ENCODE measurements at places on chromosomes 16 and 17. TPM values are rescaled to one million over a fixed set of nuclear protein-coding genes. Genes with fewer than 3 reads are reported as not detected.
A peak's percentile ranks its signal among the peaks of the same experiment; 100 is the strongest.

KRTAP3-2 gene
- not detected for total RNA-seq

DNA sequence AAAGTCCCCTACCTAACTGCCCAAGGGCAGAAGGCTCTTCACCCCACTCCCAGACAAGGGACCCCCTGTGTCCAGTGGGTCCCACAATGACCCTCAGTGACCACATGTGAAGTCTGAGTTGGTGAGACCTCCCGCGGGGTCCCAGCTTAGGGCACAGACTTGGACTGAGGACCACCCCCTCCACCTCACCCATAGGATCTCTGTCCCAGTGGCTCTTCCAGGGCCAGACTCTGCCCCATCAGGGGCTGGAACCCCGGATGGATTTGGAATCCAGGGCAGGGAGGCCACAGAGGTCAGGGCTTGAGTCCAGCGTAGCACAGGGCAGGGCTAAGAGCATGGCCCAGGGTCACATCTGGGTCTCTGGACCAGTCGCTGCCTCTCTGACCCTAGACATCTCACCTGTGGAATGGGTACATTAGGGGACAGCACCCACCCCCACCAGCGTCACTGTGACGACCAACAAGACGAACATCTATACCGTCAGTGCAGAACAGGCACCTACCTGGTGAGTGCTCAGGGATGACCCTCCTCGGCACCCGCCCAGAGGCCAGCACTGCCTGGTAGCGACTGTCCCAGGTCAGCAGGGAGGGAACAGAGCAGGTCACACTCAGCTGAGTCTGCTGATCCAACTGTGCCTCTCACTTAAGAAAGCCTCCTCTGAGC, 37.7 kb downstream of the TNFRSF13B start:
- DNase-seq, result no peak

DNA sequence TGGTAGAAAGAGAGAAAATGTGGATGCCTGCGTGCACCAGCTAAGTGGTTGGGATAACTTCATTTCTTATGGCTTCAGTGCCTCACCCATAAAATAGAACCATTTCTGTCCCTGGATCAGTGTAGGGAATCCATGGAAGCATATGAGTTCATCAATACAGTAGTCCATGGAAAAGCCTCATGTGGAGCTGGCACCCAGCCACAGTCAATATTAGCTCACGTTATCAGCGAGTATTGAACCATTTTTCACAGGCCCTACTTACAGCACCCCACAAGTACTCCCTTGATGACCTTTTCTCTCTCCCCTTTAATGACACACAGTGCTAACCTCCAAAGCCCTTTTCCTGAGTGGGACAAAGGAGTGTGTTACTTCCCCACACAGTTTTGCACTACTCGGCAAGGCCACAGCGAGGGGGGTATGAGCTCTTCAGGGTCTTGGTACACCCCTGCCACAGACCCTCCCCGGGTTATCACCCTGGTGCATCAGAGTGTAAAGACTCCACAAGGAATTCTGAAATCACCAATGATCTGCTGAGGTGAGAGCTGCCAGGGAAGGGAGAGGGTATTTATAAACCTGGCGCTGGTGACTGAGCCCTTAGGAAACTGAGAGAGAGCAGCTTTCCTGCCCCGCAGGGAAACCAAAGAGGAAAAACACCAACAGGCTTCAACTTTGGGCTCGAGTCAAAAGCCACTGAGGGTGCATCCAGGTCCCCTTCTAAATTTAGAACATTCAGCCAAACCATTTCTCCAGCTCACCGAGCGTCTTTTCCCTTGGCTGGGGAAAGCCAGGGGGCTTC, 36.9 kb downstream of the DYNLRB2 start:
- no peak for DNase-seq

- DNase-seq, result no peak
These were observed 20.0 kb upstream of the FOXJ1 start for GRCh38 chr17:76160896-76161528.

DNA sequence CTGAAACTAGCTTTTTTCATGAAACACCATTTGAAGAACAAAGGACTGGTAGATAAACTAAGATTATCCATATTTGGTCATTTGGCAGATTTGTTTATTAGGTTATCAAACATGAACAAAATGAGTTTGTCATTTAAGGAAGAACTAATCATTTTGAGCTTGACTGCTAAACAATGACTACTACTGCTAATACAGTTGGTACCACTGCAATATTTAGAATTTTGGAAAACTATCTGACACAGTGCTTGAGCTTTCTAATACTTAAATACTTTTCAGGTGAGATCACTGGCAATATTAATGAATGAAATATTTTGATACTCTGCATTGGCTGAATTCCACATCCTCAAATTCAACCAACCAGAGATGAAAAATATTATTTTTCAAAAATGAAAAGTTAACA, 47.2 kb downstream of the MED13 start:
- DNase-seq, result peak; percentile 17

GRCh38 chr16:154217-155030, 2.0 kb downstream of the HBZ start:
- DNase-seq, result no peak

- DNase-seq, result no peak
These were observed 10.2 kb downstream of the NDE1 start for GRCh38 chr16:15660203-15660601.

- no peak for DNase-seq
These were observed 128.4 kb downstream of the ENGASE start for GRCh38 chr17:79203016-79203415.

DNA sequence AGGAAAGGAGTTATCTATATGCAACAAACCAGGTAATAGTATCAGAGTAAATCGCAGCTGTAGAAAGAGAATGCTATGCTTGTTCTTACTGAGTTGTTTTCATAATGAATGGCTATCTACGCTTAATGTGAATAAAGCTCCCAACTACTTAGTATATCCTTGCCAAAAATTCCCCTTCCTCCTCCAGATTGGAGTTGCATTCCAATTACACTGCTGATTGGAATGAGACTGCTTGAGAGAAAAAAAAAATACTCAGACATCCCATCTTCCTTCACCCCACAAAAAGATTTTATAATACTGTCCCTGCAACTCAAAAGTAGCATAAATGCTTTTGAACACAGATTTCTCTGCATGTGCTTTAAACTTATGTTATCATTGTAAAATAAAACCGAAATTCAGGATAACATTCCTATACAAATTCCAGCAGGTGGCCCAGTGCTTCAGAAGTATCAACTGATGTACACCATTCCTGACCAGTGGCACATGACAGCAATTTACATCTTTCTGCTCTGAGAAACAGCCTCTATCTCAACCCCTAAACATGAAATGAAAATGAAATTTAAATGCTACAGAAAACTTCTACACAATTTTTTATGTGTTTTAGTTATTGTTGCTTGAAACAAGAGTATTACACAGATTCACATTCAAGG, 47.0 kb downstream of the SMURF2 start:
- peak; percentile 79 for DNase-seq

DNA sequence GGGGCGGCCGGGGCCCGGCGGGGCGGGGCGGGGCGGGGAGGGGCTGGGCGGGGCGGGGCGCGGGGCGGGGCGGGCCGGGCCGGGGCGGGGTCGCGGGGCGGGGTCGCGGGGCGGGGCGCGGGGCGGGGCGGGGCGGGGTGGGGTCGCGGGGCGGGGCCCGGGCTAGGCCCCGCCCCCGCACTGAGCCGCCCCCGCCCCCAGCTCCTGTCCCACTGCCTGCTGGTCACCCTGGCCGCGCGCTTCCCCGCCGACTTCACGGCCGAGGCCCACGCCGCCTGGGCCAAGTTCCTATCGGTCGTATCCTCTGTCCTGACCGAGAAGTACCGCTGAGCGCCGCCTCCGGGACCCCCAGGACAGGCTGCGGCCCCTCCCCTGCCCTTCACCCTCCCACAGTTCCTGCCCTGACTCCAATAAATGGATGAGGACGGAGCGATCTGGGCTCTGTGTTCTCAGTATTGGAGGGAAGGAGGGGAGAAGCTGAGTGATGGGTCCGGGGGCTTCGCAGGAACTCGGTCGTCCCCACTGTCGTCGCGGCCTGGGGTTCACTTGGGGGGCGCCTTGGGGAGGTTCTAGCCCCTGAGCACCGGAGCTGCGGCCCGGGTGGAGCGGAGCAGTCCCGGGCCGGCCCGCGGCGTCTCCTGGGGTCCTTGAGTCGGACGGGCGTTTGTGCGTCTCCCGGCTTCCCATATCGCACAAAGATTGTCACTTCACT, 795 bp upstream of the HBM start:
- DNase-seq, result no peak

- no peak for DNase-seq
These were observed 129.2 kb downstream of the CPPED1 start for GRCh38 chr16:12674524-12674923.

PRR14 gene
- total RNA-seq, result 8.8 TPM

FOXF1 gene
- 1.6 TPM for total RNA-seq

DNA sequence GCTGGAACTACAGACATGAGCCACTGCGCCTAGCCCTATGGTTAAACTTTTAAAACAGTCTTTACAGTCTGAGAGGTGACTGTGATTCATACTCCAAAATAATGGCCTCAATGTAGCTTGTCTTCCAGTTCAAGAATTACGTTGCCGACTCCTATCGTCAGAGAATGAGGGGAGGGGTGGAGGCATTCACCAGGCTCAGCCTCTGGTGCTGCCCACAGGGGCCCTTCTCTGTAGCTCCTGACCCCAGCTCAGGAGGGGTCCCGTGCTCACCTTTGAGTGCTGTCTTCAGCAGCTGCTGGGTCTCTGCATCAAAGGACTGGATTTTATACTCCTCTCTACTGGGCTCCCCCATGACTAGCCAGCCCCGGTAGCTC, 1.2 kb downstream of the MIF4GD start:
- DNase-seq, result no peak

DNA sequence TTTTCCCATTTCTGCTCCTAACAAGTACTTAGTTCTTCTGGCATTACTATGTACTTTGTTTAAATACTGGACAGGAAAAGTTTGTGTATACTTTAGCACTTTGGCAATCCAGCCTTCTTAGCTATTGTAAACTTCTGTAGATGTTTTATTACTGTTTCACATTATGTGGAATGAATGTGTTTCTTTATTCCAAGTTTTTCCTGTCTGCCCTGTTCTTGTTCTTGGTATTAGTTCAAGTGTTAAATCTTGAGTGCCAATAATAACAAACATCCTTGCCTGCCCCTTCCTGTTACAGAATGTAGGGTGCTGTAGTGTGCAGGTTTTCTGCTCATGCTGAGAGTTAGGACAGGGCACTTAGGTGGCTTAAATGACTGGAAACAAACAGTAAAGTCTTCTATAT, 7.3 kb upstream of the CAPNS2 start:
- peak; percentile 80 for DNase-seq

DNA sequence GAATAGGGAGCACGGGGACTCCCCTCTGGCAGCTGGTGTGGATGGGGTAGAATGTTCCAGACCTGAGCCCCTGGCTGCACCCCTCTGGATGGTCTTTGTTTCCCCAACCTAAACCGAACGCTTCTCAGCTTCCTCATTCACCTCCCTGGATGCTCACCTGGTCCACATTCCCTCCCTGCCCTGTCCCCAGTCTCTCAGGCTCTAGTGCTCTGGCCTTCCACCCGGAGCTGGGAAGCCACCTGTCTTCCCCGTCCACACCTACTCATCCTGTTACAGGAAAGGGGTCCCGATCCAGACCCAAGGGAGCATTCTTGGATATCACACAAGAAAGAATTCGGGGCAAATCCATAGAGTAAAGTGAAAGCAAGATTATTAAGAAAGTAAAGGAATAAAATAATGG, 73.5 kb downstream of the CYLD start:
- no peak for DNase-seq

DPEP3 gene
- total RNA-seq, result not detected

DNA sequence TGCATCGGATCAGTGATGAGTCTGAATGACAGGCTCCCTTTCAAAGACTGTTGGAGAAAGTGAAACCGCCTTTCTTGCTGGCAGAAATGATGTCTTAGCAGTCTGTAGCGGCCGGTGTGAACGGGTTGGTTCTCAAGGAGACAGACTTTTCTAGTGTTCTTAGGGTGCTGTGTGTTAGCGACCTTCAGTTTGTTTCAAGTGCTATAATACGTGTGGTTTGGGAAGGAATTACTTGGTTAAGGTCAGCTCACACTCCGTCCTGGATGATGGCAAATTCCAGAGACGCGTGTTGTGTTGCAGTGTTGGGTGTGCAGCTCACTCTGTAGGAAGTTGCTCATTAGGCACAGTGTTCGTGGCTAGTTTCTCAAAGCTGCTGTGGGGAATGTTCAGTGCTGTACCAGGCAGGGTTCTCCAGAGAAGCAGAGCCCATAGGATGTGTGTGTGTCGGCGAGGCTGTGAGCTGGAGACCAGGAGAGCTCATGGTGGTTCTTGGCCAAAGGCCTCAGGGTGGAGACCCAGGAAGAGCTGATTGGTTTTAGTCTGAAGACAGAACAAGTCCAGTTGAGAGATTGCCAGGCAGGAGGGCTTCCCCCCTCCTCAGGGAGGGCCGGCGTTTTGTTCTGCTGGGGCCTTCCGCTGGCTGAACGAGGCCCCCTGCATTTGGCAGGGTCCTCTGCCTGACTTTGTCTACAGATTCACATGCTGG, 37.6 kb downstream of the ZNF750 start:
- DNase-seq, result peak; percentile 64

GRCh38 chr17:57629470-57629869, 115.6 kb downstream of the CCDC182 start:
- DNase-seq, result no peak

GRN gene
- 241 TPM for total RNA-seq

DNA sequence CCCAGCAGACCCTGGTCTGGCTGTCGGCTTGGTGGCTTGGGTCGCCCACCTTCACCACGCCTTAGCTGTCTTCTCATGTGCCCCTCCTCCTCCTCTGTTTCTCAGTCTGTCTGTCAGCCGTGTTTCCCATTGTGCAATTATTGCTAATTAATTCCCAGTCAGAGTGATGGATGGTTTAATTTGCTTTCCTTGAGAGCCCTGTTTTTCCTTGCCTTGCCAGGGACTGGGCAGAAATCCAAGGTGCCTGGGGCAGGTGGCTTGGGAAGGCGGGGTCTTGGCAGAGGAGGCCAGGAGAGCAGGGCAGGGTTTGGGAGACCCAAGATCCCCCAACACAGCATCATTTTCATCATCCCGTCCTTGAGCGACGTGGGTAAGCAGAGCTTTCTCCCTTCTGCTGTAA, 21.3 kb downstream of the NECAB2 start:
- no peak for DNase-seq

GRCh38 chr16:67490335-67491096, 7.2 kb upstream of the AGRP start:
- DNase-seq, result peak; percentile 82

GRCh38 chr17:57852955-57853328, 3.1 kb upstream of the MRPS23 start:
- no peak for DNase-seq

AANAT gene
- not detected for total RNA-seq

DNA sequence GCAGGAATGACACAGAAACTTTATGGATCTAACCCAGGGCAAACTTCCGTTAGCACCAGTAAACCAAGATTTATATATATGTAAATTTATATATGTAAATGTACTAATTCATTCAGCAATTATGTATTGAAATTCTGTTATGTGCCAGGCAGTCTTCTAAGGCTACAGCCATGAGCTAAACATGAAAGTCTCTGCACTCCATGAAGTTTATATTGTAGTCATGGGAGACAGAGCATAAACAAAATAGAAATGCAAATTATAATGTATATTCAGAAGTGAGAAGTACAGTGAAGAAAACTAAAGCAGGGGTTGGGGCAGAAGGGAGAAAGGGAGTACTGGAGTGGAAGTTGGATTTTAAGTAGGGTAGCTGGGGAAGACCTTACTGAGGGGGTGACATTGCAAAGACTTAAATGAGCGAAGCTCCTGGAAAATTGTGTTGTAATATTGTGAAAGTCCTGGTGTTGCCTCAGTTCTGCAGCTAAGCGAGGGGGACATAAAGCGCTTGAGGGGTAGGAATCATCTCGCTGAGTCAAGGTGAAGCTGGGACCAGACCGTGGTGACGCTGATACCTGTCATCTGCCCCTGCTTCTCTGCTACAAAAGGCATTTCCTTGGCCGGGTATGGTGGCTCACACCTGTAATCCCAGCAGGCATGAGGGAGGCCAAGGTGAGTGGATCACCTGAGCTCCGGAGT, 64.8 kb downstream of the YPEL2 start:
- no peak for DNase-seq
